ENCODE measurements at places on chromosomes 4 and X. TPM values are rescaled to one million over a fixed set of nuclear protein-coding genes. Genes with fewer than 3 reads are reported as not detected.

- H3K27ac ChIP-seq = no peak overlapping the region
- H3K4me3 ChIP-seq = no peak overlapping the region
- no peaks in the 10 kb centered on the region for H3K36me3 ChIP-seq
- no peaks in the 10 kb centered on the region for H3K4me1 ChIP-seq
- peak; percentile 82 for DNase-seq
- no peaks in the 10 kb centered on the region for H3K27me3 ChIP-seq
Measured at GRCh38 chrX:118730500-118731247, 3.3 kb downstream of the IL13RA1 start.

DNA sequence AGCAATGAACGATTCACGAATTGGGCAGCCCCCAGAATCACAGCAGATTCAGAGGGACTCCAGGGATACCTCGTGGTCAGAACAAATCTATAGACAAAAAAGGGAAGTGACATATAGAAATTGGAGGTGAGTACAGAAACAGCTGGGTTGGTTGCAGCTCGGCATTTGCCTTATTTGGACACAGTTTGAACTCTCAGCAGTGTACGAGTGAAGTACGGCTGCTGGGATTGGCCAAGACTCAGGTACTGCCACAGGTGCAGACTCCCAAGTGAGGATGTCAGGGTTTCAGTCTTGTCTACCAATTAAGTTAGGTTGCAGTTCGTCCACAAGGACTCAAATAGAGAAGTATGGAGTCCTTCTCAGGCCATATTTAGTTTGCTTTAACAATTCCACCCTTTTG is 28.2 kb downstream of the HTT-AS start:
- no peaks in the 10 kb centered on the region for H3K36me3 ChIP-seq
- no peak for DNase-seq
- no peaks in the 10 kb centered on the region for H3K4me1 ChIP-seq
- no peak overlapping the region for H3K4me3 ChIP-seq

The AADAT gene
- total RNA-seq = 10.2 TPM

GRCh38 chr4:150224896-150225591 is 146.8 kb downstream of the DCLK2 start:
- no peaks in the 10 kb centered on the region for H3K36me3 ChIP-seq
- no peaks in the 10 kb centered on the region for H3K27me3 ChIP-seq
- no peak overlapping the region for H3K27ac ChIP-seq
- H3K4me3 ChIP-seq = no peak overlapping the region

- peak; percentile 78 for DNase-seq
- no peak overlapping the region for H3K27ac ChIP-seq
- H3K4me1 ChIP-seq = no peaks in the 10 kb centered on the region
- H3K27me3 ChIP-seq = no peaks in the 10 kb centered on the region
- H3K4me3 ChIP-seq = no peak overlapping the region
Measured at GRCh38 chr4:56301181-56301996, 85.9 kb downstream of the AASDH start.

DNA sequence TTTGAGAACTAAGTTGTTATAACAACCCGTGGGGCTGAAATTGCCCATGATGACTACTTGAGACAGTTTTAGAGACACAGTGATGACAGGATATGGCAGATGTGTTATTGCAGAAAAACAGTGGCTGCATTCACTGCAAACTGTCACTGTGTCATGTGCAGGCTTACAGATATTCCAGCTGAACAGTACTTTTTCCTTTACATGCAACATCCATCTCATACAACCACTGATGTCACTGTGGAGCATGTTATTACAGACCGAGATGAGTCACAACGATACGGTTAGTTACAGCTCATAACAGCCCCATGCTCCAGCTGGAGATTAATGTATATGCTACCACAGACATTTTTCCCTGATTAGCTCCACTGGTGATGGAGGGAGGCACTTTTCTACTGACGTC is 207.4 kb downstream of the TMA16 start:
- no peaks in the 10 kb centered on the region for H3K4me1 ChIP-seq
- H3K27ac ChIP-seq = no peak overlapping the region
- no peak overlapping the region for H3K4me3 ChIP-seq
- no peak for DNase-seq
- H3K36me3 ChIP-seq = no peaks in the 10 kb centered on the region
- H3K27me3 ChIP-seq = no peaks in the 10 kb centered on the region

GRCh38 chr4:72209600-72209999 is 177.8 kb downstream of the NPFFR2 start:
- H3K27ac ChIP-seq = no peak overlapping the region
- DNase-seq = no peak
- no peaks in the 10 kb centered on the region for H3K36me3 ChIP-seq
- H3K27me3 ChIP-seq = no peaks in the 10 kb centered on the region

- H3K27ac ChIP-seq = no peak overlapping the region
- H3K36me3 ChIP-seq = no peaks in the 10 kb centered on the region
- DNase-seq = no peak
- no peak overlapping the region for H3K4me3 ChIP-seq
Measured at GRCh38 chr4:89026542-89026941, 30.4 kb downstream of the FAM13A start.

DNA sequence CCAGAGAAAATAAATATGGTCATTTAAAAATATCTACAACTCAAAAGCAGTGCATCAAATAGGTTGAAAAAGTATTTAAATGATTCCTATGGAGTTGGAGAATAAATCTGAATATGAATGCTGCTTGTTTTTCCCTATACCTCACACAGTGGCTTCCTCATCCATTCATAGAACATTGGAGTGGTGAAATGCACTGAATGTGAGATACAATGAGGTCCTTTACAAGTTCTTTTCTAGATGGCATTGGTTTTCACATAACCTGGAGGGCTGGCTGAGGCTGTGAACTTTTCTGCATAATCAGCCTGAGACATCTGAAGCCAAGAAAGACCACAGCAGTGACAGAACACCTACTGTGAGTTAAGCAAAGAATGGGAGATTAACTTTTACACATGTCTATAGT is 279.1 kb upstream of the NRK start:
- H3K4me1 ChIP-seq = no peaks in the 10 kb centered on the region
- no peak overlapping the region for H3K27ac ChIP-seq
- H3K36me3 ChIP-seq = no peaks in the 10 kb centered on the region
- H3K4me3 ChIP-seq = no peak overlapping the region

The DRP2 gene
- 1.3 TPM for total RNA-seq

The SHROOM4 gene
- 1.8 TPM for total RNA-seq

GRCh38 chrX:71815121-71815905 is 52.2 kb downstream of the CXorf49B start:
- H3K27ac ChIP-seq = no peak overlapping the region
- H3K4me1 ChIP-seq = no peaks in the 10 kb centered on the region
- H3K4me3 ChIP-seq = no peak overlapping the region
- H3K36me3 ChIP-seq = no peaks in the 10 kb centered on the region
- no peak for DNase-seq
- H3K27me3 ChIP-seq = no peaks in the 10 kb centered on the region

GRCh38 chrX:109841869-109842579 is 109.0 kb upstream of the ACSL4 start:
- H3K36me3 ChIP-seq = no peaks in the 10 kb centered on the region
- no peak overlapping the region for H3K4me3 ChIP-seq
- no peaks in the 10 kb centered on the region for H3K4me1 ChIP-seq
- H3K27ac ChIP-seq = no peak overlapping the region

GRCh38 chr4:89029591-89029990 is 27.4 kb downstream of the FAM13A start:
- H3K36me3 ChIP-seq = no peaks in the 10 kb centered on the region
- H3K4me3 ChIP-seq = no peak overlapping the region
- no peaks in the 10 kb centered on the region for H3K27me3 ChIP-seq

The TEX13D gene
- not detected for total RNA-seq

The FRG1 gene
- total RNA-seq = 39.7 TPM

DNA sequence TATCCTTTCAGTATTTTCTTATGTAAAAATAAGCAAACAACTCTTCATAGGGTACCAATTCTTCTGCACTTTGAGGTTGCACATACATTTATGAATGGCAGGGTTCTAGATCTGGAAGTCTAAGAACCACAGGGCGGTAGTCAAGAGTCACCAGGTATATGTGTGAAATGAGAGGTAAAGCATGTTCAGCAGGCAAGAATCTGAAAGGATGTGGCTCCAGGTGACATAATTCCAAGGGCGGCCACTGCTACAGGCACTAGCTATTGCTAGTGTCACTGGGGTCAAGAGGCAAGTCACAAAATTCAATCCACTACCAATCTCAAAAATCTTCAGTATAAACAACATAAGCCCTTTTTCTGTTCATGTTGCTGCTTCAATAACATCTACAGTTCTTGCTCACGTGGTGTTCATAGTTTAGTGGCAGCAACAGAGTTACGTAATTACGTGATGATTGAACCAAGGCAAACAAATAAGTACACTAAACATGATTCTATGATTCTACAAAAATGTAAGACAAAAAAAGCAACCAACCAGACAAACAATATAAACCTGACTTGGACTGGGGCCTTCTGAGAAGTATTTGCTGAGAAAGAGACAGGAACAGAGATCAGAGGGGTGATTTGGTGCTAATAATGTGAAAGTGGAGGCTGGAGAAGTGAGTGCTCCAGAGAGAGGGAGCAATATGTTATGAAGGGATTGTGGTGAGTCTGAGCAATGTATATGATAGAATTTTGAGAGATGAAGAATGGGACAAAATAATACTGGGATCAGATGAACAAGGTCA is 101.7 kb downstream of the NAA11 start:
- peak; percentile 7 for DNase-seq
- no peaks in the 10 kb centered on the region for H3K27me3 ChIP-seq
- H3K4me3 ChIP-seq = no peak overlapping the region
- H3K4me1 ChIP-seq = no peaks in the 10 kb centered on the region
- H3K36me3 ChIP-seq = no peaks in the 10 kb centered on the region

The ABLIM2 gene
- 5.8 TPM for total RNA-seq

GRCh38 chr4:180999217-180999616 is 1244.0 kb upstream of the TENM3 start:
- H3K27ac ChIP-seq = no peak overlapping the region
- DNase-seq = no peak
- no peaks in the 10 kb centered on the region for H3K36me3 ChIP-seq
- H3K4me1 ChIP-seq = no peaks in the 10 kb centered on the region

GRCh38 chr4:69517674-69518073 is 22.0 kb upstream of the UGT2B4 start:
- DNase-seq = no peak
- no peaks in the 10 kb centered on the region for H3K36me3 ChIP-seq
- no peak overlapping the region for H3K4me3 ChIP-seq
- H3K4me1 ChIP-seq = no peaks in the 10 kb centered on the region

- H3K4me1 ChIP-seq = no peaks in the 10 kb centered on the region
- no peak overlapping the region for H3K4me3 ChIP-seq
- H3K27me3 ChIP-seq = no peaks in the 10 kb centered on the region
- no peak for DNase-seq
- no peak overlapping the region for H3K27ac ChIP-seq
Measured at GRCh38 chr4:152374153-152374552, 161.7 kb downstream of the FBXW7 start.

DNA sequence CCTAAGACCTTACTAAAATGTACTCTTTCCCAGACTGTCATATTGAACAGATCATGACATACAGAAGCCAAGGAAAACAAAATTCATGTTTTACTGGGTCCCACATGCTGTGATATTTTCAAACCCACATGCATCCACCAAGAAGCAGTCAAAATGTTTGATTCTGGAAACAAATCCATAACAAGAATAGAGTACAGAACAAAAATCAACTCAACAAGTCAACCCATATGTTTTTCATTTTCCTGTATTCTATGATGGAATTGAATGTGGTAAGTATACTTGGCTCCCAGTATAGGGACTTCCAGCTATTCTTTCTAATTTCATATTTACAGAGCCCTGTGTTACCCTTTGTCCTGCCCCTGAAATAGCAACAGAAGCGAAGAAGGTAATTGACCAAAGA is 106.8 kb downstream of the COL25A1 start:
- DNase-seq = no peak
- H3K27me3 ChIP-seq = no peaks in the 10 kb centered on the region
- H3K4me1 ChIP-seq = no peaks in the 10 kb centered on the region
- no peak overlapping the region for H3K27ac ChIP-seq
- no peak overlapping the region for H3K4me3 ChIP-seq

- H3K27me3 ChIP-seq = peaks cover 14% of the 10 kb centered on the region
- no peaks in the 10 kb centered on the region for H3K4me1 ChIP-seq
- no peaks in the 10 kb centered on the region for H3K36me3 ChIP-seq
Measured at GRCh38 chr4:6362896-6363295, 93.2 kb downstream of the WFS1 start.

- no peaks in the 10 kb centered on the region for H3K36me3 ChIP-seq
- H3K27me3 ChIP-seq = no peaks in the 10 kb centered on the region
- peak; percentile 55 for DNase-seq
- H3K27ac ChIP-seq = peak overlapping the region; percentile 83
- H3K4me3 ChIP-seq = no peak overlapping the region
Measured at GRCh38 chrX:72123471-72124185, 8.1 kb downstream of the RTL5 start.
